ENCODE measurements at places on chromosomes 2 and 18.

DNA sequence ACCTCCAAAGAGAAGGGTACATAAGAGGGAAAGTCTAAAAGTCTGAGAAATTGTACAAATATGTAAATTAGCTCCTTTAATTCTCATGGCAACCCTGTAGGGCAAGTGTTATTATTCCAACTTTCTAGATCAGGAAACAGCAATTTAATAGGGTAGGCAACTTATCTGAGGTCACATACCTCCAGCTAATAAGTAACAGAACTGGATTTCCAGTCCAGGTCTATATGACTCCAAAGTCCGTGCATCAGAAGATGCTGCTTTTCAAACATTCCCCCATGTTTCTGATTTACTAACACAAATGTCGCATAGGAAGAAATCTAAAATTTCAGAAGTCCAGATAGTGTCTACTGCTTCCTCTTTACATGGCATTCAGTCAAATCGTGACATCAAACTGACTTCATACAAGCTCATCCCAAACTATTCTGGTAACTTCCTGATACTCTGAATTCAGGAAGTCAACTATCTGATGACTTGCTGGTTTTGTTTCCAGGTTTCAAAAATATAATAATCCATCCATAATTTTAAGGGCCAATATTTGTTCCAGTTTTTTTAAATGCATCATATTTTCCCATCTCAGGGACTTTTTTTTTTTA is 419.3 kb upstream of the ACVR2A start:
- no peak for DNase-seq

GRCh38 chr2:241061275-241061674 is 40.8 kb downstream of the MTERF4 start:
- DNase-seq: no peak

- DNase-seq: no peak
Measured at GRCh38 chr2:191038241-191038725, 24.3 kb upstream of the STAT1 start.

DNA sequence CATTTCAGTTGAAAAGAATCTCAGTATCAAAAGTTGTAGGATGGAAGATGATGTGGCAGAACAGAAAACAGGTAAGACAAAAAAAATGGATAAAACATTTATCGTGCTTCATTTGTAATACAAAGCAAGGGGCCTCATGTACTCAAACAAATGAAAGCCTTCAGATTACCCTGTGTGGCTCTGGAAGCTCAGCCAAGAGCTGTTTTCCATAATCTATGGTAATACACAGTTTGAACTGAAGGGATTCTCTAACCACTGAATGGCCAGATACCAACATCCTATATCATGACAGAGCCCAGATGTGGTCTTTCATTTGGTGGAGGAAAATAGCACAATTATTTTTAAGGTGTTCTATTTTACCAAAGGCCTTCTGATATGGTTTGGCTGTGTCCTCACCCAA is 272.1 kb upstream of the RND3 start:
- no peak for DNase-seq

DNA sequence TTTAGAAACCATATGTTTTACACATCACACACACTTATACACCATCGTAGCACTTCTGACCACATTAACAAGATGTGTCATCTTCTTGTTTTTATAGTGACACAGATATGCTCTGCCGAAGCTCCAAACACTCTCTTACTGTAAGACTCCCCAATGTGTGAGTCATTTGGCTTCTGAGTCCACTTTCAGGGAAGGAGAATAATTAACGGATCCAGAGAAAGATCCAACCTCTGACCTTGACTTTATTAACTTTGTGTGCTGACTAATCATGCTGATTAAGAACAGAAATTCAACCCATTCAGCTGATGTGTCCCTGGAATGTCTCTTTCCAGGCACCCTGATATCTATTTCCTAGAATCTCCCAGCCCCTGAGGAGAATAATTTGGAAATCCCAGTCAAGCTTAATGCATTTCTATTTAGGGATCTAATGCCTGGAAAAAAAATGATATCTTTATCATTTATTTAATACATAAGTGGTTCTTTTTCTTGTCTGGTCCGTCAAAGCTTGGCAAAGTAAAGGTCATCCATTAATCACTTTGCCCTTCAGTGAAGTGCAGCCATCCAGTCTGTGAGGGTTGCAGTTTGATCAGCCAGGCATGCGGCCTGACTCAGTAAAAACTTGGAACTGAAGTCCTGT is 615.8 kb upstream of the SYT4 start:
- no peak for DNase-seq

GRCh38 chr2:100880730-100881129 is 60.8 kb downstream of the NPAS2 start:
- no peak for DNase-seq

DNA sequence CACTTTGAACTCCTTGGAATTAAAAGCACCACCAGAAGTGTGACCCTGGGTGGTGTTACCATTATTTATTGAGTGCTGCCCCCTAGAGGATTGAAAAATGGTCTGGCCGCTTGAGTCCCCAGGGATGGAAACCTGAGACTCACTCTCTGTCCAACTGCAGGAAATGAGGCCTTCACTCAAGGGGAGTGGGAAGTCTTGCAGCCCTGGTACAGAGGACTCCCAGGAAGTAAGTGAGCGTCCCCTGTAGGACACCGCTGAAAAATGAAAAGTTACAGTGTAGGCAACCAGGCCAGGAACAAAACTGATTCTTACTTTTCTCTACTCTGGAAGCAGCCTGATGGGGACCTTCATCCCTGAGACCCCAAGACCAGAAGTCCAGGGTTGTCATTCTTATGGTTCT is 2.2 kb upstream of the NRP2 start:
- DNase-seq: peak; percentile 75

DNA sequence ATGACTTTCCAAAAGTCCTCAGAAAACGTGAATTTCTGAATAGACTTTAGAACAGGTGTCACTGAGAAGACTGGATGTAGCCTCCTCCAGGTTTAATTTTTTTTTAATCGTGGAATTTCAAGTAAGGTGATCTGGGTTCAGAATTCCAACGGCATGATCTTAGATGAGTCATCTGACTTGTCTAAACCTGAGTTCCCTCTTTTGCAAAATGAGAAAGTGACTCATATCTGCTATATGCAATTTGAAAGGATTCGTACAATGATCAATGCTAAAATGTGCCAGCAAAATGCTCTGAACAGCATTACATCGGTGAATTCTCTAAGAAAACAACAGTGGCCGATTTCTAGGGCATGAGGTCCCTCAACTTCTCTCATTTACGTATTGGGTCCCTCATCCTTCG is 69.1 kb upstream of the ZNF516 start:
- DNase-seq: no peak

GRCh38 chr2:175012516-175012915 is 7.3 kb upstream of the CHN1 start:
- DNase-seq: no peak

DNA sequence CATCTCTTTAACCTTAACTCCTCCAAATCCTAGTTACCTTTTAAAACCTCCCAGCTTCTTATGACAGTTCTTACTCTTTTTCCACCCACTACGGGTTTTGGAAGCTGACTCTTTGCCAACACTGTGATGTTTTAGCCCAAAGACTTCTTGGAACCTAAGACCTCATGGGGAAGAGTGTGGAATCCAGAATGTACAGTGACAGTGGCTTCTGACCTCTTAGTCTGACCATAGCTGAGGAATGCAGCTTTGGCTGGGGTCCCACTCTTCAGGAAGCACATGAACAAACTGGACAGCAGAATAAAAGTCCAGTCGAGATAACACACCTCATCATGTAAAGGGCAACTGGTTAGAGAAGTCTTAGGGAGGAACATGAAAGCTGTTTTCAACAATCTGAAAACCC is 161.1 kb upstream of the PKDCC start:
- DNase-seq: no peak

DNA sequence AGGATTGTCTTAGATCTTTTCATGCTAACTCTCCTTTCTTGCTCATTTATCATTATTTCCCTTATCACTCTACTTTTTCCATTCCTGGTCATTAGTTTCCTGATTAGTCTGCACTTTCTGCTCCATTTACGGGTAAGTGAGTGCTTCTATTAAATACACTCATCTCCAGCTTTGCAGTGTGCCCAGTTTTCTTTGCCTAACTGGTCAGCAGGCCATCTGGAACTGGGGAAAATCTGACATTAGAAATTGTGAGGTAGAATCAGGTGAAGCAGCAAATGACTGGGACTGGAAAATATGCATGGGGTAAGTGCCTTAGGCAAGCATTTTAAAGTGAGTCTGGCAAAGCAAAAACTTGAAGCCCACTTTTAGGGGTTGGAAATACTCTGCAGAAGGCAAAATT is 29.2 kb downstream of the G6PC2 start:
- no peak for DNase-seq

GRCh38 chr2:68709421-68709911 is 25.1 kb upstream of the ARHGAP25 start:
- DNase-seq: peak; percentile 18

DNA sequence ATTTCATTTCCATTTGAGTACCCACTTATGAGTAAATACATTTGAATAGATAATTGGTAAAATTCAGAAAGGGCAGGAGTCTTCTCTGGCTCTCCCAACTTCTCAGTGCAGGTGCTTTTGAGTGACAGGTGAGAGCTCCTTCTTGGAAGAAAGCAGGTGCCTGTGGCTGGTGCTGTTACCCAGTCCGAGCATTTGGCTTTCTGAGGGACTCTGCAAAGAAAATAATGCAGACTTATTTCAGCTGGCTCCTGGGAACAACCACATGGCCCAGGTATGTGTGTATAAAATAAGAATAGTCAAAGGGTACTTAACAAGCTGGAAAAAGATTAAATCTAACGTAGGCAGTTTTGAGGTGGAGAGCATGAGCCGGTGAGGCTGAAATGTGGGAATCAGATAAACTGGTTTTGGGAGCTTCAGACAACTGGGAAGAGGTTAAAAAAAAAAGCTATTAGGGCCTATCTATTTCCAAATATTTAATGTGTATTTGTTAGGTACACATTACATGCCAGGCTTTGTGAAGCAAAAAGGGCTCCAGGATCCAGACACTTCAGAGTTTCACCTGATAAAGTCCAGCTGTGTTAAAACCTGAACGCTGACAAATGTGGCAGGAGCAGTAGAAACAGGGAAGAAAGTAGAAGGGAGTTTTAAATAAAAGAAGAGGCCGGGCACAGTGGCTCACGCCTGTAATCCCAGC is 20.6 kb downstream of the ZNF236 start:
- no peak for DNase-seq

GRCh38 chr2:172607379-172607928 is 51.6 kb downstream of the PDK1 start:
- no peak for DNase-seq

GRCh38 chr18:70335892-70336726 is 47.3 kb downstream of the SOCS6 start:
- DNase-seq: no peak

DNA sequence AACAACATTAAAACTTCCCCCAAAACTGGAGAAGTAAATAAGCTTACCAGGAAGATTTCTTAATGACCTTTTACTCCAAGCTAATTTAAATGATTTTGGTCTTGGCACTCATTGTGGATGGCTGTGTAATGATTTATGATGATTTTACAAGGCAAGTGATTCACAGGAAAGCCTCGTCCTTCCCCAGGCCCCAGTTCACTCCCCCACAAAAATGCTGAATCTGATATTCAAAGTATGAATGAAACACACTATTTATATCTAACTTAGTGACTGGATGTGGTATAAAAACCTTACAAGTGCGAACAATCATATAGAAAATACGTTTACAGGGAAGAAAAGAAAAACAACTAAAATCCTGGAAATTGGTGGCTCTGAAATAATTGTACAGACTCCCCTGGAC is 49.8 kb downstream of the ZNF516 start:
- DNase-seq: no peak

GRCh38 chr2:33344230-33344629 is 132.2 kb upstream of the RASGRP3 start:
- no peak for DNase-seq

DNA sequence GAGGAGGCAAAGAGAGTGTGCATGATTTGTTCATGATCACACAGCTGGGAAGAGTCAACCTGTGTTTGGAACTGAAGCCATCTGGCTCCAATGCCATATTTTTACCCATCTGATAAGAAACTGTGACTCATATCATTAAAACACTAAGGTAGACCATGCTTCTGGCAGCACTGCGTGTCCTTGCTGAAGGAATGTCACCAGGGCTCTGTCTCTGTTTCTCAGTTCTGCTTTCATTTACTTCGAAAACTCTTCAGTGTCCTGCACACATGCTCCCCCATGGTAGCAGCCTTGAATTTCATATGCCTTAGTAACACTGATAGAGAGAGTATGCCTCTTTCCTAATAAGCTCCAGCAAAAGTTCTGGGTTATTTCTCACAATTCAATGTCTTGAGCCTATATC is 830.4 kb downstream of the DCDC2C start:
- DNase-seq: no peak

DNA sequence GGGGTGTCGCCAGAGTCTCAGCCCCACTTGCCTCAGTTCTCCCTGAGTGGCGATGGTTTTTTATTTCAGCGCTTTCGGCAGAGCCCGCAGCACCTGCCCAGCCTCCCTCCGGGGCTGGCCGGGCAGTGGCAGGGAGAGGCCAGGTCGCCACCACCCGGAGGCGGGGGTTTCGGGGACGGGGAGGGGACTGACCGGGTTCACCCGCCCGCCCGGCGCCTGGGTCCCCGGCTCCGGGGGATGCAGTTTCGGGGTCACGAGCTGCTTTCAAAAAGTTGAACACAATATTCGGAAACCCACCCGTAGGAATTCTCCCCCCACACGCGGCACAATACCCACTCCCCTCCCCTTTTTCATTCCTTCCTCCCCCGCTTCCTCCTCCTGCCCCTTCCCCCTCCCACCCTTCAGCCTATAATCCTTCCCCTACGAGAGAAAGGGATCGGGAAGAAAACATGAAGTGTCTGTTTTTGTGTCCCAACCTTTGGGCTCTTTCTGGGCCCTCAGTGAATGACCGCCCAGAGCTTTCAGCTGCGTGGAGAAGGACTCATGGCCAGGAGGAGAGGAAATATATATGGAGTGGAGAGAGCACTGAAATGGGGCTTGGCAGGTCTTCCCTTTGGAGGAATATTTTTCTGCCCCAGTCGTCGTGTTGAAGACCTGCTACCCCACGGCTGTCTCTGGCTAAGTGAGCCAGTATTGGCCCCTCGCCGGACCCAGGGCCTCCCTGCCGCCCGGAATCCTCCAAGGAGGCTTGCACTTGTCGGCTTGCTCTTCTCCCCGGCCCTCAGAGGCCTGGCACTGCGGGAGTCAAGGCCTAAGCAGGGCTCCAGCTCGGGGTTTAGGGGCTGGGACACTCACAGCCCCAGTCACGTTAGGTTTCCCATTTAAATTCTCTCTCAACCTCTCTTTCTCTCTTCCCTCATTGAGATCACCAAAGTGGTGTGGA is 2.1 kb upstream of the SIX3 start:
- DNase-seq: no peak

DNA sequence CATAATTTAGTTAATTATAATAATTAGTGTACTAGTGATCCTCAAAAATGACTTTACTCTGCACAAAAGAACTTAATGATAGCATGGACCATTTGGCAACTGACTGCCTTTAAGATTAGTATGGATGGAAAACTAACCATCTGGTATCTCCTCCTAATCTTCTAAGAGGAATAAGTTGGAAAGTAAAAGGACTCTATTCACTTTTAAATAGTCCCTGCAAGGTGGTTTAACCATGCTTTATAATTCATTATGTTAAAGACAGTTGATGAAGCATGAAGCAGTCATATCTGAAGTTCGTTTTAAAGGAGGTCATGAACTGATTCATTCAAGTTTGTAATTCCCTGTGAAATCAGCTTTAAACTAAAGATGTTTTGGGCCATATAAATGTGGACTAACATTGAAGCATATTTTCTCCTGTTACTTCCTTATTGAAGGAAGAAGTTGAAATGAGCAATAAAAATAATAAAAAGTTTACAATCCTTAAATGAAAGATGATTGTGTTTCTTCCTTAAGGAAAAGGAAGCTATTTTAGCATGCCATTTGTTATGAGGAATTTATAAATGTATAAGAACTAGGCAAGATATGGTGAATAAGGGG is 446.0 kb downstream of the XIRP2 start:
- no peak for DNase-seq

All from NCI-H1105 (cell line).